ENCODE measurements at places on chromosomes 5 and 9.
A peak's percentile ranks its signal among the peaks of the same experiment; 100 is the strongest.

GRCh38 chr5:14767735-14768507, 103.4 kb downstream of the OTULIN start:
- DNase-seq: no peak

- DNase-seq: no peak
Measured at GRCh38 chr9:88005240-88005639, 30.9 kb upstream of the CDK20 start.

DNA sequence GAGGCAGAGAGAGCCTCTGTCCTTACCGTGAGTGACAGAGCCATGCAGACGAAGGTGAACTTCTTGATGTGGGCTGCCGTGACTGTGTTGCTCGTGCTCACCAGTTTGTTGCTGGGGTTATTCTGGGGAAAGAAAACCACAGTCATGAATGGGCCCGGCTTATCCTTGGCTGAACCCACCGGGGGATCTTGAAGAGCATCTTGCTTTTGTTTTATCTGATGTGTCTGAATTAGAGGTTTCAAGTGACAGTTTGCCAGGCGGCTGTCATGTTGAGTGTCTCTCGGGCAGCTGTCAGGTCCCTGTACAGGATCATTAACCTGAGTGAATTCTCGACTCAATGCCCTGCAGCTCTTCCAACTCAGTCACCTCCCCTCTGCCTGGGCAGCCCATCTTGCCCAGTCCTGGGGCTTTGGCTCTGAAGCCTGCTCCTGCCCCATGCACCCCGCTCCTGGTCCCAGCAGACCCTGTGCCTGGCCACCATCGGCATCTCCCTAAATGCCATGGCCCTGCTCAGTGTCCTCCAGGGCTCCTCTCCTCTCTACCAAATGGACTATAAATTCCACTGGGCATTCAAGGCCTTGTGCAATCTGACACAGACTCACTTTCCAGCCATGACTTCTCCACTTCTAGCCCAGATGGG, 77.4 kb downstream of the OTULIN start:
- DNase-seq: no peak

GRCh38 chr9:113501129-113501686, 37.7 kb downstream of the RGS3 start:
- DNase-seq: no peak

- DNase-seq: no peak
Measured at GRCh38 chr5:124856726-124857125, 110.3 kb upstream of the ZNF608 start.

DNA sequence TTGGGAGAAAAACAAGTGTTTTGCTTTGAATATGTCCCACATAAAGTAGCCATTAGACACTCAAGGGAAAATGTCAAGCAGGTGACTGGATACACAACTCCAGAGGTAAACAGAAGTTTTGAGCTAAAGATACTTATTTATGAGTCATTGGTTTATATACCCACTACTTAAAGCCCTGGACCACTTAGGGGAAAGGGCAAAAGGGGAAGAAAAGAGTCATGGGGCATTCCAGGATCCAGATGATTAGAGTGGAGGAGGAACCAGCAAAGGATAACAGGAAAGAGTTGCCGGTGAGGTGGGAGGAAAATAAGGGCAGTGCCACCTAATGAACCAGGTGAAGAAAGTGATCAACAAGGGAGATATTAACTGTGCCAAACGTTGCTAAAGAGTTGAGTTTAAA, 254.2 kb upstream of the NR4A3 start:
- no peak for DNase-seq

- no peak for DNase-seq
Measured at GRCh38 chr9:115264313-115264712, 146.4 kb upstream of the TNC start.

DNA sequence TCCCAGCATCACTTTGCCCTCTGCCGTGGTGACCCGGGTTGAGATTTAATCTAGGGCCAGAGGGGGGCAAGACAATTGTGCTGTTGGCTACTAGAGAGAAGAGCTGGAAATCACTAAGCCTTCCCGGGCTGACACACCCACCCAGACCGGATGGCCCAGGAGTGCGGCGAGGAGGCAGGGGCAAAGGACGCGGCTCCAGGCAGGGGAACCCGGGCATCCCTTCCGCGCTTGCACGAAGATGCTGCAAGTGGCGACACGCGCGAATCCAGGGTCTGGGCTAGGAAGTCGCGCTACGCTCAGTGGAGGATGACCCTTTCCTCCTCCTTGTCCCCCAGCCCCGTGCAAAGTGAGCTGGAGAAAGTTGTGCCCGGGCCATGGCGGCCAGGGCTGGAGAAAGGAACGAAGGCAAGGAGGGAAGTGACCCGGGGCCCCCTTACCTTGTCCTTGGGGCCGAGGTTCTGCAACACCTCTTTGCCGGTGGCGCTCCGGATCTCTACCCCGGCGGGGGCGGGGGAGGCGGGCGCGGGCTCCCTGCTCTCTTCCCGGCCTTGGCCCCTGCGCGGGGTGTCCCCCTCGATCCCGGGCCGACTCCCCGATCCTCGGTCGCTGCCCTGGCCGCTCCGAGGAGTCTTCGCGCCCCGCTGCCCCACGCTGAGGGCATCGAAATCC, 693 bp downstream of the DPYSL3 start:
- DNase-seq: peak; percentile 28

DNA sequence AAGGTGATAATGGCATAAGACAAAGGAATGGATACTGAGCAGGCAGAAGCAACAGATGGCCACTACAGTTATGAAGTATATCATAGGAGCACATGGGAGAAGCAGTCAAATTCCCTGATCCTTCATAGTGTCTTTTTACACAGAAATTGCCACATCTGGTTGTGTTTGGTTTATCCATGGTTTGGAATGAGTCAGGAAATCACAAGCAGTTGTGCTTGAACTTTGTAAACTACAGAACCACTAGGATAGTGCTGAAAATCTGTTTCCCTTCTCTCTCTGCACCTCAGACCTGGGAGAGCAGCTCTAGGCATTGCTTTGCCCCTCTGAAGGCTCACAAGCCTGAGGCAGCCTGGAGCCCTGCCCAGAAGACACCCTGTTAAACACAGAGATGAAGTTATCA, 134.0 kb downstream of the DMRT2 start:
- DNase-seq: no peak

DNA sequence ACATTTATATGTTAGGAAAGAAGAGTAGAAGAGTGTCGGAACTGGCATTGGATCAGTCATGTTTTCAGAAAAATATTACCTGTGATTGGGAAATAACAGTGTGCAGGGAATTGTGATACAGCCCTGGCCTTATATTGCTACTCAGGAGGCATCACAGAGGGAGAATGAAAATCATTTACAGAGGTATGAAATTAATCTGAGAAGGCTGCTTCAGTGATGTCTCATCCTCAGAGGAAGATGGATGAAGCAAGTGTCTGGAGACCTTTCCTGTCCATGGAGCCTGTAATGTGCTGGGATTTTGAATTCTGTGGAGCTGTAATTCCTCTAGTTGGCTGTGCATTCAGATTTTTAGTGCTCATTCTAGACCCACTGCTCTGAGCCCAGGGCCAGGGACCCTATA, 3.8 kb downstream of the ACTBL2 start:
- DNase-seq: no peak
